GDM1 (cell line): ENCODE measurements at places on chromosomes 5 and 9.
A peak's percentile ranks its signal among the peaks of the same experiment; 100 is the strongest.

DNA sequence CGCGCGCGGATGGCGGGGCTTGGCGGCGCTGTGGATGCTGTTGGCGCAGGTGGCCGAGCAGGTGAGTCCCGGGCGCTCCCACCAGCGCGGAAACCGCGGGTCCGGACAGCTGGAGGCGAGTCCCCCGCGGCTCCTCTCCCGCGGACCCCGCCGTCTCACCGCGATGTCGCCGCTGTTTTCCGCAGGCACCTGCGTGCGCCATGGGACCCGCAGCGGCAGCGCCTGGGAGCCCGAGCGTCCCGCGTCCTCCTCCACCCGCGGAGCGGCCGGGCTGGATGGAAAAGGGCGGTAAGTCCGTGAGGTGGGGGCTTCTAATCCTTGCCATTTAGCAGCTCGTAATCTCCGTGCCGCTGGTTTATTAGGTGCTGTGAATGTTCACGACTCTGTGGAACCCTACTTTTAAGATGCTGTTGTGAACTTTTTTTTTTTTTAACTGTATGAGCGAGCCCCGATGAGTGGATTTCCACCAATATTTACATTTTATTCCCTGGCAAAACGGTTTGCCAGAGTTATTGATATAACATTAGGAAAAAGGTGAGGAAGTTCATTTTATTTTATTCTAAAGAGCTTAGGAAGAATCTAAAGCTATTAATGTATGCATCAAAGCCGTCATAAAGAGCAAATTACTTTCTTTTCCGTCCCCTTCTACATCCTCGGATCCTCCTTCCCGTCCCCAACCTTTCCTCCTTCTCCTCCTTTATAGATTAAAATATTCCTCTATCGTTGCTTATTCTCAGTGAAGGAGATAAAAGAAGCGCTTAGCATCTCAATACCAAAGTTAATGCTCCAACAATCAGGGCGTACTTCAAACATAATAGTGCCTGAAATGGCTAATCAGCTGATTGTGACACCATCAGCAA, 579 bp downstream of the ADAMTS16 start:
- no peak for DNase-seq

GRCh38 chr9:130639124-130639765, 25.1 kb upstream of the PRDM12 start:
- no peak for DNase-seq

DNA sequence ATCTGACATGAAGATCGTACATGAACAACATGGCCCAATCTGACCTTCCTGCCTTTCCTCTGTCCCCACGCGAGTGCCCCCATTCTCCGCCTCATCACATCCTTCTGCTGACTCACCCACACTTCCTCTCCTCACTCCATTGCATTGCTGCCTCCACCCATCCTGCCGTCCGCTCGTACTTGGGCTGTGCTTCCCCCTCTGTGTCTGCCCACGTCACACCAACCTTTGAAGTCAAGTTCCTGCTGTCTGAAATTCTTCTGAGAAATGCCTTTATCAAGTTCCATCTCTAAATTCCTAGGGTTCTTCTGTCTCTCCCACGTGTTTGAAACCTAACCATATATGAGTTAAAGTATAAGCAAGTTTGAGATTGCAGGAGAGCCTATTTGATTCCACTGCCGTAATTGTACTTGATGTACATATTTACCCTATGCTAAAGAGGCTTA, 18.0 kb upstream of the STARD4 start:
- peak; percentile 93 for DNase-seq

GRCh38 chr9:19922476-19923118, 133.8 kb upstream of the SLC24A2 start:
- no peak for DNase-seq
